ENCODE measurements at places on chromosomes 16 and 17.

- DNase-seq: no peak
These were observed 30.7 kb upstream of the TBX2 start for GRCh38 chr17:61368832-61369450.

DNA sequence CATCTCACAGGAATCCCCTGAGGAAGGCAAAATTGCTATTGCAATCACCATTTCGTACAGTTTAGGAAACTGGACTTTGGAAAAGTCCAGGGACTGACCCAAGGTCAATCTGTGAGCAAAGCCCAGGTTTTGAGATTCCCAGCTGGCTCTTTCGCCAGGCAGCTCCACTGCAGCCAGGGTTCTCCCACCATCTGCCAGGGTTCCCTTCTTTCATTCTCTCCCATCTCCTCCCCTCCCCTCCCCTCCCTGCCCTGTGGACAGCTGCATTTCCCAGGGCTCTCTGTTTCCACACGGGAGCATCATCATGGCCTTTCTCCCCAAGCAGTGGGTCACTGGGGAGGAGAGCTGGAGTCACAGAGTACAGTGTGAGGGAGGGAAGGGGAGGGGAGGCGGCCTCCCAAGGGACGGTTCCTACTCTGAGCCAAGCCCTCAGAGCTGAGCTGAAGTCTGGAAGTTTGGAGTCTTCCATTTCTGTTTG is 11.9 kb upstream of the GSDMA start:
- no peak for DNase-seq

DNA sequence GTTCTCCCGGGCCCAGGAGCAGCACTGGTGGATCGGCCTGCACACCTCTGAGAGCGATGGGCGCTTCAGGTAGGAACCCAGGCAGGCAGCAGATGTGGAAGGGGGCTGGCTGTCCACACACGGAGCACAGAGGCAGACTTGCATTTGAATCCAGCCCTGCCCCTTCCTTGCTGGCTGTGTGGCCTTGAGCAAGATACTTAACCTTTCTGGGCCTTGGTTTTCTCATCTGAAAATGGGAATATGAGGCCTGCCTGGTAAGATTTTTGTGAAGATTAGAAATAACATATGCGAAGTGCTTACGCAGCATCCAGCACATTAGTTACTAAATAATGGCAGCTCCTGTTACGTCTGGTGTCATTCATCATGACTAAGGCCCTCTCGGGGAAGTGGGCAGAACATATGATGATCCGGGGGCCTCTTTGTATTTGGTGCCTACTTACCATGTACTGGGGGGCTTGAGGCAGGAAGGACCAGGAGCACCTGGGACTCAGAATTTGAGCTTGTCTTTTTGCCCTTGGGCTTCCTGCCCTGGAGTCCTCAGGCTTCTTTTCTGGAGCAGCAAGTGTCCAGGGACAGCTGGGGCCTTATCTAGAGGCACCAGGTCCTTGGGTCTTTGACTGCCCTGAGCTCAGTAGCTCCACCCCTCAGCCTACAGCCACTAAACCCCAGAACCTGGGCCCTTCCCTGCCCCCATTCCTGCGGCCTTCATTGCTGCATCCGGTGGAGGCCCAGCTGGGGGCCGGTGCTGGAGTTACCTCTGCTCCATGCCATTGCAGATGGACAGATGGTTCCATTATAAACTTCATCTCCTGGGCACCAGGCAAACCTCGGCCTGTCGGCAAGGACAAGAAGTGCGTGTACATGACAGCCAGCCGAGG is 53.8 kb downstream of the MRC2 start:
- no peak for DNase-seq

- DNase-seq: no peak
These were observed 71.2 kb upstream of the MRTFB start for GRCh38 chr16:13999895-14000425.

DNA sequence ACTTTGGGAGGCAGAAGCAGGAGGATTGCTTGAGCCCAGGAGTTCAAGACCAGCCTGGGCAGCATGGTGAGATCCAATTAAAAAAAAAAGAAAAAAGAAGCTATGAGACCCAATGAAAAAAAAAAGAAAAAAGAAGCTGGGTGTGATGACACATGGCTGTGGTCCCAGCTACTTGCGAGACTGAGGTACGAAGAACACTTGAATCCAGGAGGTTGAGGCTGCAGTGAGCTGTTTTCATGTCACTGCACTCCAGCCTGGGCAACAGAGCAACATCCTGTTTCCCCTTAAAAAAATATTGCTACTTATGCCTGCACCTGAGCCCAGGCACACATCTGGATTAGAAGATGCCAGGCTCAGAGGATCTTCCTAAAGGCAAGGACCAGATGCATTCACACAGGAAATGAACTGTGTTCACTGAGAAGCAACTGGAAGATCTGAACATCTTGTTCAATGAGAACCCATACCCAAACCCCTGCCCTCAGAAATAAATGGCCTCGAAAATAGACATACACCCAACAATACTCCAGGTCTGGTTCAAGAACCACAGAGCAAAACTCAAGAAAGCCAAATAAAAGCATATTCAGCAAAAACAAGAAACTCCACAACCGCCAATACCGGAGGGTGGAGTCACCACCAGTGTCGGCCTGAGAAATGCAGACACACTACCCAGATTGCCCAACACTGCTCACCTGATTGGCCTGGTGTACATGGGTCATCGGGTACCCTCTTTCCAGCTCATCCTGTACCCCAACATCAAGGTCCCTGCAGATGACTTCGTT is 4.4 kb downstream of the RNF135 start:
- DNase-seq: no peak

Measured in stimulated activated CD8-positive, alpha-beta memory T cell treated with anti-CD3 and anti-CD28 coated beads, Interleukin-4, amount 100 ng/mL, for 1 hour (primary cell).